ENCODE measurements at places on chromosomes 13 and 19.
A peak's percentile ranks its signal among the peaks of the same experiment; 100 is the strongest.

DNA sequence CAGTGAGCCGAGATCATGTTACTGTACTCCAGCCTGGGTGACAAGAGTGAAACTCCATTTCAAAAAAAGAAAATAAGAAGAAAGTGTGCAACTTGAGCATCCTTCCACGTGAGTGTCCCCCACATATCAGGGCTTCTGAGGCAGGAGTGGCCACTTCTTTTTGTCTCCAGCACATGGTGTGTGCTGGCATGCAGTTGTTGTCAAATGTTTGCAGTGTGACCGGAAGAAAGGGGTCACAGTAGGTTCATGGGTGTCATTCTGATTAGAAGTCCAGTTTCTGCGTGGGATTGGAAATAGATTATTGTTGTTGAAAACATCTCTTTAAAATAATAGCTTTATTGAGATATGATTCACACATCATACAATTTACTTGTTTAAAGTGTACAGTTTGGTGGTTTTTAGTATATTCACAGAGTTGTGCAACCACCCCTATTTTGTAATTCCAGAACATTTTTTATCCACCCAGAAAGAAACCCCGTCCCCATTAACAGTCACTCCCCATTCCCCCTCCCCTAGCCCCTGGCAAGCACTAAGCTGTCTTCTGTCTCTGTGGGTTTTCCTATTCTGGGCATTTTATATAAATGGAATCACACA lies 2.2 kb downstream of the CRTC1 start:
- DNase-seq: no peak

DNA sequence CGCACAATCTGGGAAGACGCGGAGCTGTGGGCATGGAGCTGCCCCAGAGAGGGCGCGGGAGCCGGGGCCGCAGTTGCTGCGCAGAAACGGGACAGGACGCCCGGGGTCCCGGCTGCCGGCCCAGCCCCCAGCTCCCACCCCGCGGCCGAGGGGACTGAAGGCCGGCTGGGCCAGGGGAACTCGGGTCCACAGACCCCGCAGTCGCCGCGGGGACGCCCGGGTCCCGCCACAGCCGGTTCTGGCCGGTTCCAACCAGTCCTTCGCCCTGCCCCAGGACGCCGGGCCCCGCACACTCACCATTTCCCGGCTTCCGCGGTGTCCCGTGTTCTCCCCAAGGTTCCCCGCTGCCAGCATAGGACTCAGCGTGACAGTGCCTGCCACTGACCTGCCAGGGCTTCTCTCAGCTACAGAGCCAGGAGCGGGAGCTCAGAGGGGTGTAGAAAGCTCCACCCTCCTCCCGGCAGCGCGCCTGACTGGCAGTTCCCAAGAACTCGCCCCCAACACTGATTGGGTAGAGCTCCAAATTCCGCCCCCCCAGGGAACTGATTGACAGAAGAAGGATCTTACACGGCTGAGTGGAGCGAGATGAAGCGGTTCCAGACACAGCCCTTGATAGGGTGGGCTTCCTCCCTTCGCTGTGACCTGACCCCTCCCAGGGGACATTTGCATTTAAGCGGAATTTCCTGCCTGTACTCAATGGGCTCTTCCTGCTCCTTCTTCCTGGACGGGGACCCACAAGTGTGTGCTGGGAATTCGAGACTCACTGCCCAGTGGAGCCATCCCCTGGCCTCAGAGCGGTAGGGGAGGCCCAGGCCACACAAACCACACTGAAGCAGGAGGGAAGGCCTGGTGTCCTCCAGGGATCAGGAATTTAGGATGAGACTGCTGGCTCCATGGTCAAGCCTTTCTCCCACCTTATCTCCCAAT lies at the start of gene ZNF442:
Gene ZNF442 (minus strand): TSS at position 448 of the 927 bp plus-strand sequence. CDS start 2,052 bp downstream, outside the sequence.
- peak; percentile 98 for DNase-seq

DNA sequence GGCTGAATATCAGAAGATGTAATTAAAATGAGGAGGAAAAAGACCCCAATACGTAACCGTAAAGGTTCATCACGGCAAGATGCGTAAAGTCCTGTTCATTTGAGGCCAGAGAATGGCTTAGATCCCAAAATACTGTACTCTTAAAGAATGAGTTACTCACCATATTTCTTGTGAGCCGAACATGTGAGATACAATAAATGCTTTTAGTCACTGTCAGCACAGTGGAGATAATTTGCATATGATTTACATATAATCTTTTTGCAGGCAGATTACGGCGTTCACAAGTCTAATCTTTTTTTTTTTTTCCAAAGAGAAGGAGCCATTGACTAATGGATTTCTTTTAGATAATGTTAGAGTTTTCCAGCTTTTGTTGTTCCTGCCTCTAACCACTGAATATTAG lies 28.4 kb downstream of the AMER2 start:
- no peak for DNase-seq

GRCh38 chr13:112526146-112526853 lies 61.7 kb downstream of the TUBGCP3 start:
- no peak for DNase-seq

DNA sequence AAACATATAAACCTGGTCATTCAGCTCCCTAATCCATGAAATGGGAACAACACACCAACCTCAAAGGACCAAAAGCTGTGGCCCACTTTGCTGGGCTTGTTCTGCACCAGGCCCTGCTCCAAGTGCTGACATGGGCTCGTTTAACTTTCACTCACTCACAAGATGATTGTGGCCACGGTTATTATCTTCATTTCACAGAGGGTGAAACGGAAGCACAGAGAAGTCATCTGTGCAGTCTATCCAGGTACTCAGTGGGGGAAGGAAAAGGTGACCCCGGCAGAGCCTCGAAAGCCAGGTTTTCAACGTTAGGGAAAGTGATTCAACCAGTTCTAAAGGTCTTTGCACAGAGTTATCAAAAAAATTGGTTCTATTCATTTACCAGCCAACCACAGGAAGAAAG lies 68.0 kb downstream of the CRYL1 start:
- DNase-seq: no peak

DNA sequence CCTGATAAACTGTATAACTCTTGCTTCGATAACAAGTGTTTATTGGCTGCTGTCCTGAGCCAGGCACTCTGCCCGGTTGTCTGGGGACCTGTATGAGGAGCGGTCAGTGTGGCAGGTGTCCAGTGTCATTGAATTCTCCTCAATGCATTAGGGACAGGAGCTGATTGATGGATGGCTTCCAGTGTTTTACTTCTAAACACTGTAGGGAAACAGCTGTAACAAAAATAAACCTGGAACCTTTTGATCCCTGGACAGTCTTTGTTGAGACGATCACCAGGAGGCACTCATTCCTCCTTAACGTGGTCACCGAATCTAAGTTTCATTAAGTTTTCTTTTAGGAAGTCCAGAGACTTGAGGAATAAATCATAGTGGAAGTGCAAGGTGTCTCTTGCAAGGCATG lies 17.9 kb downstream of the UBAC2 start:
- no peak for DNase-seq

DNA sequence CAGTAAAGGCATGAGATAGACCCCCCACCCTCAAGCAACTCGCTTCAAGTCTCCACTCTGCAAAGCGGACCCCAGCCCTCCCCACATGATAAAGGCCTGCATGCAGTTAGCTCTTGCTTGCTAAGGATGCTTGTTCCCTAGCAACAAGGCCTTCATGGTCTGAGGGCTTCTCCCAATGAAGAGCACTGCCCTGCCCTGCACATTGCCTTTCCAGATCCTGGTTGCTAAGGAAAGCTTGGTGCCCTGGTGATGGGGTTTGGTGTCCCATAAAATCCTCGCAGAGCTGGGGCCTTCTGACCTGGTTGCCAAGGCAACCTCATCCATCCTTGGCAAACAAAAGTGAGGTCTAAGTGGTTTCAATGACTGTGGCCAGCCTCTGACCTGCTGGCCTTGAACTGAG lies 6.0 kb downstream of the DBP start:
- no peak for DNase-seq

GRCh38 chr13:73732350-73732749 lies 401.9 kb downstream of the KLF12 start:
- no peak for DNase-seq

GRCh38 chr13:27353166-27353583 lies 71.2 kb upstream of the GTF3A start:
- no peak for DNase-seq

GRCh38 chr13:87124785-87125074 lies 546.4 kb upstream of the SLITRK5 start:
- no peak for DNase-seq

GRCh38 chr13:32553720-32554119 lies 15.1 kb upstream of the N4BP2L2 start:
- DNase-seq: no peak

DNA sequence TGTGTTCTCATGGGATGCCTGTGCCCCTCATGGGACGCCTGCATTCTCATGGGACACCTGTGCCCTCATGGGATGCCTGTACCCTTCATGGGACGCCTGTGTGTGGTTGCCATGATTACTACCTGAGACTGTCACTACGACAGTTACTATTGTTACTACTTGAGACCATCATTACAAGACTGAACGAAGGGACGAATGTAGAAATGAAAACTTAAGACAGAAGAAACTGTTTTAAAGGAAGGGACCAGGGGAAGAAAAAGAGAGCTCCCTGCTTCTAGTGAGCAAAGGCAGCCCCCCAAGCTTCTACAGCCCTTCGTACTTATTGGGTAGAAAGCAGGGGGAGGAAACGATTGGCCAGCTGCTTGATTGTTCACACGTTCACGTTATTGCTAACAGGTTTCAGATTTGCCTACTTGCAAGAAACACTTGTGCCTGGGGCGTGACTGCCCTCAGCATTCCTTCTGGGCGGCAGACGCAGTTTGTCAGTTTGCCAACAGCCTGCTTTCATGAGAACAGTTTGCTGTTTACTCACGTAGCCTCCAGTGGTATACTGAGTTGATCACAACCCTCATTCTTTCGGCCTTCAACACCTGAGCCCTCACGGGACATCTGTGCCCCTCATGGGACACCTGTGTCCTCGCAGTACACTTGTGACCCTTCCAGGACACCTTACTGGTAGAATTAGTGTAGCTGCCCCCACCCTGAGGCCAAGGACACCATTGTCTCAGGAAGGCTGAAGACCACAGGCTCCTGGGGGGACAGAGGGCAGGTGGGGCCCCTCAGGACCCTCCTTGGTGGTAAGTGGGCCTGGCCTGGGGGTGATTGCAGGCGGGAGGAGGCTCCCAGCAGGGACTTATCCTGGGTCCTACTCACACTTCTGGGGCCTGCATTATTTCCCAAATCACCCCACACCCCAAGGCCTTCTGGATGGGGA lies 2.5 kb upstream of the S1PR4 start:
- DNase-seq: no peak

DNA sequence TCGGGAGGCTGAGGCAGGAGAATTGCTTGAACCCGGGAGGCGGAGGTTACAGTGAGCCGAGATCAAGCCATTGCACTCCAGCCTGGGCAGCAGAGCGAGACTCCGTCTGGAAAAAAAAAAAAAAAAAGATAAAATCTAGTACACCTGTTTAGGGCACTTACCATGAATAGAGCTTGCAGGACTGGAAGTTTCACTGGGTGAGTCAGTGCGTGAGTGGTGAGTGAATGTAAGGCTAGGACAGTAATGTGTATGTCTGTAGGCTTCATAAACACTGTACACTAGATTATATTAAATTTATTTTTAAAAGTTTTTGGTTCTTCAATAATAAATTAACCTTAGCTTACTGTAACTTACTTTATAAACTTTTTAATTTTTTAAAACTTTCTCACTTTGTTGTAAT lies 22.9 kb downstream of the PPP5C start:
- no peak for DNase-seq

GRCh38 chr19:34375598-34375997 lies 10.6 kb downstream of the GPI start:
- DNase-seq: no peak

- peak; percentile 48 for DNase-seq
Observed at GRCh38 chr13:107210723-107211030, 642.7 kb upstream of the ARGLU1 start.

GRCh38 chr13:67493835-67494234 lies 263.7 kb upstream of the PCDH9 start:
- DNase-seq: no peak

- DNase-seq: no peak
Observed at GRCh38 chr19:41847351-41848105, 2.7 kb downstream of the DMRTC2 start.

DNA sequence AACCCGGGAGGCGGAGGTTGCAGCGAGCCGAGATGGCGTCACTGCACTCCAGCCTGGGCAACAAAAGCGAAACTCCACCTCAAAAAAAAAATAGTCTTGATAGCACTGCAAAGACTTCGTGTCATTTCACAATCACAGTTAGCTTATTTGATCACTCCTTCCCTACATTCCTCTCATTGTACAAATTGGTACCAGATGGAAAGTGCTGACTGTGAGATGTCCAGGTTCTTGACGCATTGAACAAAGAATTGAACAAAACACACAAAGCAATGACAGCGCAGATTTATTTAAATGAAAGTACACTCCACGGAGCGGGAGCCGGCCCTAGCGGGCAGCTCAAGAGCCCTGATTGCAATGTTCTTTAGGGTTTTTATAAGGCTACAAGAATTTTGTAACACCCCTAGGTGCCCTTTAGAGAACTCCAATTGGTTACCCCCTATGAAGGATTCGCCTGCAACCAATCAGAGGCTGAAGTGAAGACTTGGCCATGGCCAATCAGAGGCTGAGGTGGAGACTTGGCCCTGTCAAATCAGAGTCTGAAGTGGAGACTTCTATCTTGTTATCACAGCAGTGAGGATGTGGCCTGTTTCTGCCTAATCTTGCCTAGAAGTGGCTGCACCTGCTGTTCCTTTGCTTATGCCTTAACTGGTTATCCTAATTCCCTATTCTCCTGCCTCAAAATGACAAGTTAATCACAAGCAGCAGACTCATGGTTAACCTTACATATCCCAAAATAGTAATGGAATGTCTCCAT lies 16.7 kb downstream of the ZNF556 start:
- no peak for DNase-seq

GRCh38 chr13:104143760-104144416 lies 1077.7 kb upstream of the SLC10A2 start:
- DNase-seq: no peak
